ENCODE measurements at places on chromosomes 6 and 20.

GRCh38 chr6:12992770-12993169 is 276.2 kb downstream of the PHACTR1 start:
- DNase-seq: peak; percentile 6

- DNase-seq: no peak
Observed at GRCh38 chr6:24936641-24937317, 1.0 kb upstream of the RIPOR2 start.

DNA sequence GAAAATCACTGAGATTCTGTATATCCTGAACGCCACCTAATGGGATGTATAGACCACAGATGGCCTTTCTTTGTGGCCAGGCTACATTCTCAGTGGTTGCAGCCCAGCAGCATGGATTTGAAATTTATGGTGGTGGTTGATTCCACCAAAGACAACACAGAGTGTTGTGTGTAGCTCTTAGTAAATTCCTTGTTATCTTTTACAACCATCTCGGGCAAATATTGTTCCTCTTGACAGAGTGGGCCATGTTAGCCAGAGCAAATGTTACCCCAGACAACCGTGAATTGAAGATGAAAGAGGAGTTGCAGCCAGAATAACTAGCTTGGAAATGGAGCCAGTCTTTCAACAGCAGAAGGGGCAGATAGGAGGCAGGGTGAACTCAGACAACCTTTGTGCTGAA is 39.5 kb downstream of the SLC24A3 start:
- DNase-seq: no peak

- no peak for DNase-seq
Observed at GRCh38 chr6:152124429-152125074, 317.1 kb downstream of the ESR1 start.

- no peak for DNase-seq
Observed at GRCh38 chr20:62475027-62475771, 596 bp downstream of the GATA5 start.

GRCh38 chr6:48615041-48615440 is 504.0 kb upstream of the PTCHD4 start:
- no peak for DNase-seq

DNA sequence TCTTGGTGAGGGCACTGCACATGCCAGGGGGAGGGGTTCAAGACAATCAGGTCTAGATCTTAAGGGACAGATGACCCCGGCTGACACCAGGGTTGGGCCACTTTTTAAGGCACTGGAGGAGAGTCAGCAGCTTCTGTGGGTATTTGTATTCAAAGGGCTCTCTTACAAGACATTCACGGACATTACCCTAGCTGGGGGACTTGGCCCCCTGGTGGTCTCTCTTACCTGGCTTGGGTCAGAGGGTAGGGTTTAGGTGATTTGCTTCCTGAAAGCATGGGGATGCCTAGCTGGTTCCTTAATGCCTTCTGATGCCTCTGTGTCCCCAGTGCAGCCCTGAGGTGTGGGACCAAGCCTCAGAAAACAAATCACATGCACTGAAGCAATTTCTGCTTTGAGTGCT is 354.7 kb downstream of the CDC5L start:
- peak; percentile 25 for DNase-seq

DNA sequence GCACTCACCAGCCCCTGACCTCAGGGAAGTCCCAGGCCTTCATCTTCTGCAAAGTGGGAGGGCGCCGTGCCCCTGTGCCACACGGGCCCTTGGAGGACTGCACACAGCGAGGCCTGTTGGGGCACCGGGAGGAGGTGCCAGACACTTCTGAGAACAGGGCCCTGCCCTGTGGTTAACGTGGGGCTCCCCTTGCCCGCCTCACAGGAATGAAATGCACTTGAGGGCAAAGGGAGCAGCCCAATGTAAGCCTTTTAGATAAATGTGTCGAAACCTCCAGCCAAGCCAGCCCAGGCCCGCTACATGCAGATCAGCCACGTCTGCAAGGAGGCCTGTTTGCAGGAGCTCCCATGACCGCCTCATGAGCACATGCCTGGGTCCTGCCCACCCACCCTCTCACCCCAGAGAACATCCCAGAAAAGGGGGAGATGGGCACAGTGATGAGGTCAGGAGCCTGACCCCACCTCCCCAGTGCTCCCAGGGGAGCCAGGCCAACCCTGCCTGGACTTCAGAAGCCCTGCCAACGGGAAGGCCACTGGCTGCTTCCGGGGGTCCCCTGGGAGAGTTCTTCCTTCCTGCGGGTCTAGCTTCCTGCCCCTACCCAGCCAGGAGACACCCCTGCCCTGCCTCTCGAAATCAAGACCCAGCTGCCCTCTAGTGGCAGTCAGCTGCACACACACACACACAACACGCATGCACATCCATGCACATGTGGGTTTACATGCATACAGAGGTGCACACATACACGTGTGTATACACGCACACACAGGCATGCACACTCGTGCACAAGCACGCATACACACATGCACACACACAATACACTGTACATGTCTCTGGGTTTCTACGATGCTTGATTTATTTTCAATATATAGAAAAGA is 178.7 kb downstream of the TAF4 start:
- DNase-seq: peak; percentile 66
